Mesothelial cell of epicardium (in vitro differentiated cells): ENCODE measurements at places on chromosomes 6 and 20. TPM values are rescaled to one million over a fixed set of nuclear protein-coding genes. Genes with fewer than 3 reads are reported as not detected.

- DNase-seq, result no peak
- no peaks in the 10 kb centered on the region for H3K36me3 ChIP-seq
- H3K4me1 ChIP-seq, result peaks cover 30% of the 10 kb centered on the region
- H3K27me3 ChIP-seq, result no peaks in the 10 kb centered on the region
- H3K27ac ChIP-seq, result peak overlapping the region; percentile 90
- H3K4me3 ChIP-seq, result no peak overlapping the region
Measured at GRCh38 chr6:52595796-52596130, 18.9 kb upstream of the TRAM2 start.

GRCh38 chr6:134379076-134379475, 61.2 kb upstream of the SGK1 start:
- H3K27ac ChIP-seq, result peak overlapping the region; percentile 81
- DNase-seq, result peak; percentile 53
- no peak overlapping the region for H3K4me3 ChIP-seq
- H3K36me3 ChIP-seq, result no peaks in the 10 kb centered on the region

- H3K4me1 ChIP-seq, result no peaks in the 10 kb centered on the region
- no peak overlapping the region for H3K4me3 ChIP-seq
- H3K36me3 ChIP-seq, result peaks cover 5% of the 10 kb centered on the region
- no peaks in the 10 kb centered on the region for H3K27me3 ChIP-seq
Measured at GRCh38 chr20:1341561-1342265, 12.8 kb upstream of the SDCBP2 start.

DNA sequence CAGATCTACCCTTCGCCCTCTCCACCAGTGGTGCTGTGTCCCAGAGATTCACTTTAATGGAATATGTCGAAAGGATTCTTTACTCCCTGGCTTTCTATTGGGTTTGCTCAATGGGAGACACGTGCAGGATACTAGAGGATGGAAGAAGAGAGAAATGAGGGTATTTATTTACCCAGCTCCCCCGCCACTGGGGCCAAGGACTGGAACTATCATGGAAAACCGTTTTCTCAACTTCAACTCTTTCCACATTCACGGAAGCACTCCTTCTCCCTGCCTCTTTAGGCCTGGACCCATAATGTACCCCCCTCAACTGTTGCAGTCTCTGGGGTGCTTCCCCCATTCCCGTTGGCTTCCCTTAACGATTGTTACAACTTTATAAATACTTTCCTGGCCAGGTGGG, 26.6 kb upstream of the RALY start:
- peaks cover 3% of the 10 kb centered on the region for H3K4me1 ChIP-seq
- H3K36me3 ChIP-seq, result no peaks in the 10 kb centered on the region
- no peak overlapping the region for H3K27ac ChIP-seq

- no peak for DNase-seq
- H3K4me3 ChIP-seq, result no peak overlapping the region
- H3K27me3 ChIP-seq, result no peaks in the 10 kb centered on the region
- peaks cover 15% of the 10 kb centered on the region for H3K36me3 ChIP-seq
- no peak overlapping the region for H3K27ac ChIP-seq
- peaks cover 49% of the 10 kb centered on the region for H3K4me1 ChIP-seq
Measured at GRCh38 chr6:158760618-158761250, 58.4 kb downstream of the EZR start.

GRCh38 chr20:2394411-2395055, 13.8 kb downstream of the TGM6 start:
- no peak overlapping the region for H3K4me3 ChIP-seq
- H3K36me3 ChIP-seq, result no peaks in the 10 kb centered on the region
- DNase-seq, result no peak
- H3K4me1 ChIP-seq, result no peaks in the 10 kb centered on the region
- no peak overlapping the region for H3K27ac ChIP-seq
- peaks cover 2% of the 10 kb centered on the region for H3K27me3 ChIP-seq

Gene GNL1
- total RNA-seq, result 88.2 to 93.1 TPM (median 91.9 TPM) in 3 replicates

Gene BPI
- total RNA-seq, result not detected in 3 replicates

DNA sequence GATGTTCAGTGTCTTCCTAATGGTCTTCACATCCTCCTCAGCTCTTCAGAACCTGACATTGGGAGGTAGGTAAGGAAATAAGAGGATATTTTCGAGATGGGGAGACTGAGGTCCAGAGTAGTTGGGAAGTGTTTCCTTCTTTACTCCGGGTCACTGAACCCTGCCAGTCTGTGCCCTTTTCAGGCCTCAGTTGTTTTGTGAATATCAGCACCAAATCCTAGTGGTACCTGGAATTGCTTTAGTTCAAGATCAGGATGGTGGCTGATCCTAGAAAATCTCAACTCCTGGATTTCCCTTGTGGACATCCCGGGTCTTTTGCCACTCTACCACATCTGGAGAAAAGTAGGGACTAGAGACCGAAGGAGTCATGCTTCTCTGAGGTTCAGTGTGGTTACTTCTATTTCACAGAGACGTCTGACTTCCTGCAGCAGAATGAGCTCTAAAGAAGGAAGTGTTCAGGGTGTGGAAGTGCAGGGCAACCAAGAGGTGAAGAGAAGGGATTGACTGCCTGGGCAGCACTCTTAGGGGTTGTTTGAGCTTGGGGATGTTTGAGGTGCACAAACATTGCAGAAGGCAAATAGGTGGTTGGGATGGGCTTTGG, 995 bp downstream of the STK4 start:
- peaks cover 35% of the 10 kb centered on the region for H3K4me1 ChIP-seq
- H3K27ac ChIP-seq, result peak overlapping the region; percentile 94
- peak overlapping the region; percentile 97 for H3K4me3 ChIP-seq
- no peaks in the 10 kb centered on the region for H3K36me3 ChIP-seq
- no peak for DNase-seq
- H3K27me3 ChIP-seq, result no peaks in the 10 kb centered on the region

Gene C2
- 1.6 to 2.9 TPM (median 2.7 TPM) in 3 replicates for total RNA-seq

GRCh38 chr20:37878835-37879599, 23.9 kb upstream of the VSTM2L start:
- no peak overlapping the region for H3K27ac ChIP-seq
- DNase-seq, result no peak
- H3K27me3 ChIP-seq, result no peaks in the 10 kb centered on the region

Gene OXT
- total RNA-seq, result not detected in 3 replicates

GRCh38 chr6:136599329-136600011, 49.2 kb upstream of the MAP7 start:
- H3K27me3 ChIP-seq, result no peaks in the 10 kb centered on the region
- DNase-seq, result no peak
- peak overlapping the region; percentile 17 for H3K27ac ChIP-seq

GRCh38 chr6:1053586-1053985, 258.3 kb upstream of the FOXQ1 start:
- peaks cover 21% of the 10 kb centered on the region for H3K4me1 ChIP-seq
- DNase-seq, result no peak
- H3K27me3 ChIP-seq, result peaks cover 6% of the 10 kb centered on the region
- H3K4me3 ChIP-seq, result no peak overlapping the region

DNA sequence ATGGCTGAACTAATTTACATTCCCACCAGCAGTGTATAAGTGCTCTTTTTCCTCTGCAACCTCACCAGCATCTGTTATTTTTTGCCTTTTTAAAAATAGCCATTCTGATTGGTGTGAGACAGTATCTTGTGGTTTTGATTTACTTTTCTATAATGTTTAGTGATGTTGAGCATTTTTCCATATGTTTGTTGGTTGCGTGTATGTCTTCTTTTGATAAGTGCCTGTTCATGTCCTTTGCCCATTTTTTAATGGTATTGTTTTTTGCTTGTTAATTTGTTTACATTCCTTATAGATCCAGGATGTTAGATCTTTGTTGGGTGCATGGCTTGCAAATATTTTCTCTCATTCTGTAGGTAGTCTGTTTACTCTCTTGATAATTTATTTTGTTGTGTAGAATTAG, 169.9 kb downstream of the PRL start:
- DNase-seq, result no peak
- H3K36me3 ChIP-seq, result peaks cover 64% of the 10 kb centered on the region
- H3K4me1 ChIP-seq, result peaks cover 11% of the 10 kb centered on the region
- no peaks in the 10 kb centered on the region for H3K27me3 ChIP-seq
- H3K27ac ChIP-seq, result no peak overlapping the region
- H3K4me3 ChIP-seq, result no peak overlapping the region

Gene CDSN
- total RNA-seq, result not detected in 3 replicates

- H3K27ac ChIP-seq, result no peak overlapping the region
- no peak overlapping the region for H3K4me3 ChIP-seq
- no peak for DNase-seq
- H3K27me3 ChIP-seq, result peaks cover 76% of the 10 kb centered on the region
- H3K36me3 ChIP-seq, result no peaks in the 10 kb centered on the region
- H3K4me1 ChIP-seq, result no peaks in the 10 kb centered on the region
Measured at GRCh38 chr20:22544462-22544861, 39.9 kb downstream of the FOXA2 start.

Gene PI3
- not detected in 3 replicates for total RNA-seq

DNA sequence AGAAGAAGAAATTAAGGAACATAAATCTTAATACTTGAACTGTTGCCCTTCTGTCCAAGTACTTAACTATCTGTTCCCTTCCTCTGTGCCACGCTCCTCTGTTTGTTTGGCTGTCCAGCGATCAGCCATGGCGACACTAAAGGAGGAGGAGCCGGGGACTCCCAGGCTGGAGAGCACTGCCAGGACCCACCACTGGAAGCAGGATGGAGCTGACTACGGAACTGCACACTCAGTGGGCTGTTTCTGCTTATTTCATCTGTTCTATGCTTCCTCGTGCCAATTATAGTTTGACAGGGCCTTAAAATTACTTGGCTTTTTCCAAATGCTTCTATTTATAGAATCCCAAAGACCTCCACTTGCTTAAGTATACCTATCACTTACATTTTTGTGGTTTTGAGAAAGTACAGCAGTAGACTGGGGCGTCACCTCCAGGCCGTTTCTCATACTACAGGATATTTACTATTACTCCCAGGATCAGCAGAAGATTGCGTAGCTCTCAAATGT, 17.1 kb downstream of the IRF4 start:
- H3K36me3 ChIP-seq, result no peaks in the 10 kb centered on the region
- DNase-seq, result peak; percentile 52
- H3K4me1 ChIP-seq, result peaks cover 17% of the 10 kb centered on the region
- H3K27me3 ChIP-seq, result peaks cover 74% of the 10 kb centered on the region
- no peak overlapping the region for H3K27ac ChIP-seq
- H3K4me3 ChIP-seq, result no peak overlapping the region

GRCh38 chr20:56217829-56218228, 30.7 kb upstream of the MC3R start:
- H3K4me1 ChIP-seq, result no peaks in the 10 kb centered on the region
- no peak overlapping the region for H3K27ac ChIP-seq
- no peaks in the 10 kb centered on the region for H3K36me3 ChIP-seq
- H3K4me3 ChIP-seq, result no peak overlapping the region
- no peak for DNase-seq

DNA sequence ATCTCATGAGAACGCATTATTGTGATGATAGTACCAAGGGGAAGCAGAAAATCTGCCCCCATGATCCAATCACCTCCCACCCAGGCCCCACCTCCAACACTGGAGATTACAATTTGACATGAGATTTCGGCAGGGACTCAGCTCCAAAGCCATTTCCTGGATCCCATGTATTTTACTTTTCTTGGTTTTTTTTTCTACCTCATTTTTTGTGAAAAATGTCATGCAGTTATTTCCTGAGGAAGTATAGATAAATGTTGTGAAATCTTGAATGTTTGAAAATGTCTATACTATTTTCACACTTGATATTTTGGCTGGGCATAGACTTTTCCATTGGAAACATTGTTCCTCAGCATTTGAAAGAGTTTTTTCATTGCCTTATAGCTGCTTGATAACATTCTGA, 9.1 kb upstream of the BRPF3 start:
- DNase-seq, result no peak
- no peaks in the 10 kb centered on the region for H3K36me3 ChIP-seq
- no peak overlapping the region for H3K4me3 ChIP-seq
- no peaks in the 10 kb centered on the region for H3K4me1 ChIP-seq

- peaks cover 9% of the 10 kb centered on the region for H3K36me3 ChIP-seq
- no peak overlapping the region for H3K27ac ChIP-seq
- H3K27me3 ChIP-seq, result no peaks in the 10 kb centered on the region
- no peak overlapping the region for H3K4me3 ChIP-seq
Measured at GRCh38 chr20:3651204-3651962, 11.8 kb downstream of the GFRA4 start.

DNA sequence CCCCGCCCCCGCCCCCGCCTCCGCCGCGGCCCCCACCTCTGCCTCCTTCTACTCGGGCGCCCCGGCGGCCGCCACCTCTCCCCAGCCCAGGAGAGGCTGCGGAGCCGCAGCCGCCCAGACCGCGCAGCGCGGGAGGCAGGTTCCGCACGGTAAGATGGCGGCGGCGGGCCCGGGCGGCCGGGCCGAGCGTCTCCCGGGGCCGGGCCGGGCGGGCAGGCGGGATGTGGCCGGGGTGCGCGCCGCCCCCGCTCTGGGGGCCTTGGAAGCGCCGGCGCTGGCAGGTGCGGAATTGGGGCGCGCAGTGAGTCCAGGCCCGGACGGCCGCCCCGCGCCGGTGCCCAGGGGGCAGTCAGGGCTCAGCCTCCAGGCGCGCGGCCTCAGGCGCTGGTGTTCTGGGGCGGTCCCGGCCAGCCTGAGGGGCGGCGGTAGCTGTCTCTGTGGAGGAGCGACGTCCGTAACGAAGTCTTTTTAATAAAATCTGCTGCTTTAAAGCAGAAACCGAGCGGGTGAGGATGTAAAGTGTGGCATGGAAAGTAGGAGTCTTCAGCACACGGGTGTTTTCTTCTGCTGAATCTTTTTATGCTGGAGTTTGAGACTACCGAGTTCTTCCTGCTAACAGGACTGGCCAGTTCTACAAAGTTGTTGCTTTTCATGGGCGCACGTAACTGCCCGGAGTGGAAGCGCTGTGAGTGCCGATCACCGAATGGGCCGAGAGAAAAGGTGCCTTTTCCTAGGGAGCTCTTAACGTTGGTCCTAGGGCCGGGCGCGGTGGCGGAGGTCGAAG, at the start of gene GID8:
Gene GID8 (plus strand): TSS at position 43 of the 784 bp plus-strand sequence. CDS start 3,356 bp downstream, outside the sequence.
- H3K4me3 ChIP-seq, result peak within 1 kb of the TSS; percentile 86
- DNase-seq, result no peak
- H3K27ac ChIP-seq, result peak within 1 kb of the TSS; percentile 98
- peaks cover 12% of the 10 kb centered on the region for H3K36me3 ChIP-seq

Gene ATAT1
- total RNA-seq, result 51.0 to 57.0 TPM (median 51.2 TPM) in 3 replicates
